ENCODE measurements at places on chromosomes 5 and 9. TPM values are rescaled to one million over a fixed set of nuclear protein-coding genes. Genes with fewer than 3 reads are reported as not detected.

GRCh38 chr5:74196233-74196632 is 444.3 kb downstream of the ENC1 start:
- DNase-seq, result no peak

NUTM2F gene
- not detected for total RNA-seq

- DNase-seq, result no peak
These were observed 3.9 kb downstream of the IRX2 start for GRCh38 chr5:2747363-2748162.

DNA sequence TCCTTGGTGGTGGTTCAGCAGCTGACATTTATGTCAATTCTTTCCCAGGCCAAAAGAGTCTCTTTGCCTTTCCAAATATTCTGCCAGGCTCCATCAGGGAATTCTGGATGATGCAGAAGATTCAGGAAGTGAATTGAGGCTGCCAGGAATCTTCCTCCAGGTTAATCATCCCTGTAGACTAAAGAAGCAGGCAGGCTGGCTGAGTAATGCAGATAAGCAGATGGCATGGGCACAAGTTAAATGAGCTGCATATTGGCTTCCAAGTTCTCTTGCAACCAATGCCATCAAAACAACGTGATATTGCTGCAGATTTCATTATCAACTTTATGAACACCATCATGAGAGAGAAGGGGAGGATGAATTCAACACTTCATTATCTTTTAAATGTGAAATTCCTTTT is 324.5 kb downstream of the KCNN2 start:
- no peak for DNase-seq

DNA sequence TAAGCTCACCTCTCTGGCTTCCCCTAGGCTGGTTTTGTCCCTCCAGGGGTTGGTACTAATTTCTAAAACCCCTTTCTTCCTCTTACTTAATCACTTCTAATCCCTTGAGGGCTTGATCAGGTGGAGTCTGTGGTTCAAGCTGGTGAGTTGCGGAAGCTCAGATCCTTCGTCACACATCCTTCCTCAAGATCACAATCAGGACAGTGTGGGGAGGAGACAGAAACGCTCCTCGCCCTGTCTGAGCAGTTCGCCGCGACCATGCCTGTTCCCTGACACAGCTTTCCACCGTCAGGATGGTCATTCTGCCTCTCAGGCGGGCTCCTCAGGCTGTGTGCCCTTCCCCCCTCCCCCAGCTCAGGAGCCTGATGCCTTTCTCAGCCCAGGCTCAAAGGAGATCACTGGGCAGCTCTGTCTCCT is 24.3 kb downstream of the CPLX2 start:
- DNase-seq, result no peak

DNA sequence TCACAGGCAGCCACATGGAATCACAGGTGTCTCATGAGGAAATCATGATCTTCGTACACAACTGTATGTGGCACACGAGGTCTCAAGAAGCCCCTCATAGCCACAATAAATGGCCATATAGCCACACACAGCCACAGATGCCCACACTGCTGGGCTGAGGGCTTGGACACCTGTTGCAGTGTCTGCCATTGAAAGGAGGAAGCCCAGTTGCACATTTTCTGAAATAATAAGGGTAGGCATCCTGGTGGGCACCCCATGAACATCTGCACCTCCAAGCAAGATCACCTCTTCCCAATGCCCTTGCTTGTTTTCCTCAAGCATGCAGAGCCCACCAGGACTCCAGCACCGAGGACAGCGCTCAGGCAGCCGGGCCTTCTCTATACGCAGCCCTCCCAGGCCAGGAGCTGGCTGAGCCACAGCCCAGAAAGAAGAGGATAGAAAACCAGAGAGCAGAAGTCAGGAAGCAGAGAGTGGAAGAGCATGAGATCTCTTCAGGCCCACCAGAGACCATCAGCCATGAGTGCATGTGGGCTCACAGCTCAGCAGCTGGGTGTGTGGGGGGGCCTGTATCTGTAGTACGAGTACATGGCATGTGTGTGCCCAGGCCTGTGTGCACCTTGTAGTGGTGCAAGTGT is 1.0 kb upstream of the ACSL6 start:
- peak; percentile 87 for DNase-seq

- no peak for DNase-seq
These were observed 9.9 kb downstream of the S100Z start for GRCh38 chr5:76859591-76860247.

GRCh38 chr5:95973793-95974325 is 12.2 kb upstream of the ELL2 start:
- no peak for DNase-seq

Measured in posterior vena cava (tissue), 2 donors.